Activated CD4-positive, CD25-positive, alpha-beta regulatory T cell treated with anti-CD3 and anti-CD28 coated beads, Interleukin-2, amount 50 U/mL, for 16 hours (primary cell): ENCODE measurements at places on chromosomes 2 and 18.

DNA sequence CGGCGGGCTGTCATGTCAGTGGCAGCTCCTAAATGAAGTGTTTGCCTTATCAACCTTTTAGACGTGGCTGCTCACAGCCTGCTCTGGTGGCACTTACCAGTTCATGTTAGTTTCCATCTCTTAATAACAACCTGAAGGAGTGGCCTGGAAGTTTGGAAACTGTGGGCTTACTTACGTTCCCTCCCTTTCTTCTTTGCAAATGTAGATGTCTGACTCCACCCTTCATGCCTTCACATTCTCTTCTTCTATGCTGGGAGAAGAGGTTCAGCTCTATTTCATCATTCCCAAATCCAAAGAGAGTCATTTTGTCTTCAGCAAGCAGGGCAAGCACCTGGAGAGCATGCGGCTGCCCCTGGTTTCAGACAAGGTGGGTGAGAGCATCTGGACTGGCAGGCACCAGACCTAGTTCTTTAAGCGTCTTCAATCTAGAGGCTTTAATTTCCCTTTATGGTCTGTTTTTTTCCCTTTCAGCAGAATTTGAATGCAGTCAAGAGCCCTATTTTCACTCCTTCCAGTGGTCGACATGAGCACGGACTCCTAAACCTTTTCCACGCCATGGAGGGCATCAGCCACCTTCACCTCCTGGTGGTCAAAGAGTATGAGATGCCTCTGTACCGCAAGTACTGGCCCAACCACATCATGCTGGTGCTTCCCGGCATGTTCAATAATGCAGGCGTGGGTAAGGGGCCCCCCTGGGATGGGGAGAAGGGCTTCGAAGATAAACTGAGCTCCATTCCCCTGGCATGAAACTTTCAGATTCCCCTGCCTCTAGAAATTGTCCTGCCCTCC, 92.4 kb downstream of the ESCO1 start:
- no peak for DNase-seq

- no peak for DNase-seq
Measured at GRCh38 chr18:31576670-31577069, 15.0 kb upstream of the TTR start.

GRCh38 chr2:22907330-22907729, 477.6 kb upstream of the KLHL29 start:
- DNase-seq: no peak

DNA sequence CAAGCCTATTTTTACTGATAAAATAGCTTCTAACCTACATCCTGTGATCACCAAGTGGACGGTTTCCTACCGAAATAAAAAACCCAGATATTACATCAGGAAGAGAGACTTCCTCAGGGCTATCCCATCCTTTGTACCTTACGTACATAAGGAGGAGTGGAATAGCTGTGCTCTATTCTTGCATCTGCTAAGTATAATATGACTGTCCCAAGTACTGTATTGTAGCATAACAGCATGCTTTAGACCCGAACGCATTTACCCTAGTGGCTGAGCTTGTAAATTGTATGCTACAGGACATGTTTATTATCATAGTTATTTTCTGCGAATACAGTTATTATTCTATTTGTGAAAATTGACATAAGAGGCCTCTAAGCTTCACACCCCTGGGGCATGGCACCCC, 302.4 kb downstream of the CLIP4 start:
- no peak for DNase-seq

GRCh38 chr2:140269000-140269399, 1488.8 kb upstream of the NXPH2 start:
- DNase-seq: no peak
